ENCODE measurements at places on chromosomes 3 and 15. TPM values are rescaled to one million over a fixed set of nuclear protein-coding genes. Genes with fewer than 3 reads are reported as not detected.

- DNase-seq, result no peak
- H3K4me1 ChIP-seq, result no peaks in the 10 kb centered on the region
- H3K4me3 ChIP-seq, result no peak overlapping the region
Measured at GRCh38 chr3:29215948-29216347, 64.9 kb upstream of the RBMS3 start.

- H3K4me1 ChIP-seq, result peaks cover 9% of the 10 kb centered on the region
- H3K4me3 ChIP-seq, result no peak overlapping the region
- no peak overlapping the region for H3K27ac ChIP-seq
- no peaks in the 10 kb centered on the region for H3K36me3 ChIP-seq
- DNase-seq, result no peak
Measured at GRCh38 chr3:29555590-29555989, 274.7 kb downstream of the RBMS3 start.

DNA sequence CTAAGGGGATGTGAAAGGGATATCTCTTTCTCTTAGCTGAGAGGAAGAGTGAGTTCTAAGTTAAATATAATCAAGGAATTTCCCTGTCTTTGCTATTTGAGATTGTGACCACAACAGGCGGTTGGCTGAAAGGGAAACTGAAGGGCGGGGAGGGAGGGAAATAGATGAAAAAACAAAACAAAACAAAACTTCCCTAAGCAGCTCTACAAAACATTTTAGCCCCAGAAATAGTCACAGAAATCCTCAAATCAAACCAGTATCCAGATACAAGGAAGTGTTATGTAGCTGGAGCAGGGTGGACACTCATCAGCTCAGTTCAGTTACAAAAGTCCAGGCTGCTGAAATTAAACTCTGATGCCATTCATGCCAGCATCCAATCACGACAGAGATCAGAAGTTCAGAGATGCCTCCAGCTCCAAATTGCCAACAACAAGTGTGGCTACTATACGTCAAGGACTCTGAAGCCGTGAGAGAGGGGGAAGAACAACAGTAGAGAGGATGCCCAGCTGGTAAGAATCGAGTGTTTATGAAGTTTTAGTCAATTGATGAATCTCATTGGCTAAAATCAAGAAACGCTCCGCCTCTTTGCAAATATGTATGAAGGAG lies 319 bp upstream of the TP63 start:
- no peak overlapping the region for H3K27ac ChIP-seq
- no peaks in the 10 kb centered on the region for H3K27me3 ChIP-seq
- H3K4me1 ChIP-seq, result no peaks in the 10 kb centered on the region
- DNase-seq, result no peak

GRCh38 chr15:98720577-98721565 lies 72.5 kb downstream of the IGF1R start:
- DNase-seq, result no peak
- H3K27me3 ChIP-seq, result no peaks in the 10 kb centered on the region
- H3K4me1 ChIP-seq, result no peaks in the 10 kb centered on the region
- no peaks in the 10 kb centered on the region for H3K36me3 ChIP-seq
- H3K4me3 ChIP-seq, result no peak overlapping the region

GRCh38 chr3:48856469-48856868 lies 8.8 kb upstream of the PRKAR2A start:
- H3K36me3 ChIP-seq, result no peaks in the 10 kb centered on the region
- H3K4me3 ChIP-seq, result no peak overlapping the region
- no peak for DNase-seq
- H3K27ac ChIP-seq, result no peak overlapping the region
- no peaks in the 10 kb centered on the region for H3K4me1 ChIP-seq

DNA sequence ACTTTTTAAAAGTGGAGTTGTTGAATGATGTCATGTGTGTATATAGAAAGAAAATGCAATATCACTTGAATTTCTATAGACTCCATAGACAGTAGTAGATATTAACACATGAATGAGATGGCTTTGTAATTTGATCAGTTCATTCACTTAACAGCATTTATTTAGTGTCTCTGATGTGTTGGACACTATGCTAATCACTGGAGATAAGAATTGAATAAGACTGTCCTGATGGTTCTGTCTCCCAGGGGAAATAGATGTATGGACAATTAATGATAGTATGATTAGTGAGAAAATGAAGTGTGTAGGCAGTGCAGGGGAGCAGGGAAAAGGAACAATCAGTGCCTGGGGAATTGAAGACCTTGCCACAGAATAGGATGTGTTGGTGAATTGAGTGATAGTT lies 72.9 kb downstream of the RIOX2 start:
- no peak overlapping the region for H3K27ac ChIP-seq
- H3K4me1 ChIP-seq, result no peaks in the 10 kb centered on the region
- no peak overlapping the region for H3K4me3 ChIP-seq
- no peaks in the 10 kb centered on the region for H3K27me3 ChIP-seq
- no peaks in the 10 kb centered on the region for H3K36me3 ChIP-seq
- DNase-seq, result no peak

GRCh38 chr3:126887686-126888085 lies 95.2 kb upstream of the PLXNA1 start:
- H3K4me3 ChIP-seq, result no peak overlapping the region
- no peaks in the 10 kb centered on the region for H3K4me1 ChIP-seq
- H3K27ac ChIP-seq, result no peak overlapping the region
- no peaks in the 10 kb centered on the region for H3K27me3 ChIP-seq

DNA sequence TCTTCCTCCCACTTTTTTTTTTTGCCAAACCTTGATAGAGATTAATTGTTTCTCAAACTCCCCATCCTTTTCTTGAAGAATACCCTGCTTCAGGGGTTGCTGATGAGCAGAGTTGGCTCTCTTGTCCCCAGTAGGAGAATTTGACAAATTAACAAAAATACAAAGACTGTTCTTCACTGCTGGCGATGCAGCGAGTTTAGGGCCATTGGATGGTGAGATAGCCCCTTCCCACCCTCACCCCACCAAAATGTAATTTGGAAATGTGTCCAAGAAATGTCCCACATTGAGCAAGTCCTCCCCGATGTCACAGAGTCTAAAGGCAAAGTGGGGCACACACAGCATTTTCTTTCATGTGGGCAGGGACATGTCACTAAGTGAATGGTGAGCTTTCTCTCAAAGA lies 136.0 kb upstream of the RARB start:
- no peaks in the 10 kb centered on the region for H3K4me1 ChIP-seq
- no peak overlapping the region for H3K4me3 ChIP-seq
- H3K36me3 ChIP-seq, result no peaks in the 10 kb centered on the region

- H3K27ac ChIP-seq, result no peak overlapping the region
- no peak for DNase-seq
- H3K36me3 ChIP-seq, result no peaks in the 10 kb centered on the region
- H3K4me3 ChIP-seq, result no peak overlapping the region
- H3K4me1 ChIP-seq, result no peaks in the 10 kb centered on the region
Measured at GRCh38 chr3:173553635-173554280, 156.2 kb downstream of the NLGN1 start.

- H3K4me1 ChIP-seq, result no peaks in the 10 kb centered on the region
- no peaks in the 10 kb centered on the region for H3K36me3 ChIP-seq
- H3K4me3 ChIP-seq, result no peak overlapping the region
Measured at GRCh38 chr3:176992565-176992964, 204.7 kb downstream of the TBL1XR1 start.

DNA sequence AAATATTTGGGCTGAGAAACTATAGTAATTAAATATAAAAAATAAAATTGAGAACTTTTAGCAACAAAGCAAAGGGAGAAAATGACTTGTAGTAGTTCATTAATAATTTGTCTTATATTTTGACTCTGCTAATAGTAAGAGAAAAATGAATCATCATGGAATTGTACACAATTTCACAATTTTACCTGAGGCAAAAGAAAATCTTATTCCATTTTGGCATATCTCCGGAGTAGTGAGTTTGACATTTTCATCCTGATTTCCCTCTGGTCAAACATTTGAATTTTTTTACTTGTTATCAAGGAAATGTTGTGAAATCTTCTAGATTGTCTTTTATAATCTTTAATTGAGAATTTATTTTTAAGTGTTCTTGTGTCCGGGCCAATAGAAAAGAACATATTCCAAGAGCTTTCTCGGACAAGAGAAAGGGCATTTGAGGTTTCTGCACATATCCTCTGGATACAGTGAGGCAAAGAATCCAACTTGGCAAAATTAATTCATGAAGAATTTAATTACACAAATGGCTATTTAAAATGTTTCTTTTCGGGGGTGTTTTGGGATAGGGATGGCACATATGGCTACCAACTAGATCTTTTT lies 89.3 kb upstream of the IGSF10 start:
- H3K4me1 ChIP-seq, result no peaks in the 10 kb centered on the region
- H3K27ac ChIP-seq, result no peak overlapping the region
- H3K4me3 ChIP-seq, result no peak overlapping the region
- H3K27me3 ChIP-seq, result no peaks in the 10 kb centered on the region

- DNase-seq, result no peak
- H3K27ac ChIP-seq, result no peak overlapping the region
- no peak overlapping the region for H3K4me3 ChIP-seq
- H3K36me3 ChIP-seq, result no peaks in the 10 kb centered on the region
Measured at GRCh38 chr15:51022206-51022605, 72.5 kb downstream of the TNFAIP8L3 start.

DNA sequence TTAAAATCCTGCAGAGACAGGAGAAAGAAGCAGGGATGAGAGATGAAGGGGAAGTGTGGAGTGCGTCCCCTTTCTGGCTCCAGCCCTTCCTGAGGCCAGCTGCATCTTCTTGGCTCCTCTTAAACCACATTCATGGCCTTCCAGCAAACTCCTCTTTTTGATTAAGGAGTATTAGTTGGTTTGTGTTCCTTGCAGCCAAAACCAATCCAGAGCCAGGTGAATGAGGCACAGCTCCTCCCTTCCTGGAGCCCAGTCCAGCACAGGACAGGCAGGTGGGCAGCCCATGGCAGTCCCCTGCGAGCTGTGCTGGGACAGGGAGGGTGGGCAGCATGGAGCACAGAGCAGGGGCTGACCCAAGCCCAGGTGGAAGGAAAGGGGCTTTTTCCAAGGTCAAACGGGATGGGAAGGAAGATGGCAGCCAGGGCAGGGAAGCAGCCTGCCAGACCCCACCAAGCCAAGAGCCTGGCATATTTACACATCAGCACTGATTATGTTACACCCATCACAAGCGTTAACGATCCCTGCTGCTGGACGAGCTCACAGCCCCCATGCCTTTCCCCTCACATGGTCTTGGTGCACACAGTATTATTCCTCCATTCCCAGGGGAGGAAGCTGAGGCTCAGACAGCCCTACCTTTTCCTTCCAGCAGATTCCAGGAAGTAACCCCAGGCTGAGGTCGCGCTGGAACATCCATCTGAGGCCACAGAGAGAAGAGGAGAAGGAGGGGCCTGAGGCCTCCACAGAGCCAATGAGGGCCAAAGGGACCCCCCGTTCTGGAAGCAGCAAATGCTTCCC lies 175.6 kb downstream of the SMAD6 start:
- H3K4me1 ChIP-seq, result no peaks in the 10 kb centered on the region
- no peak overlapping the region for H3K27ac ChIP-seq
- no peak overlapping the region for H3K4me3 ChIP-seq
- no peak for DNase-seq

- H3K4me3 ChIP-seq, result no peak overlapping the region
- DNase-seq, result no peak
- peak overlapping the region; percentile 99 for H3K27ac ChIP-seq
- H3K27me3 ChIP-seq, result no peaks in the 10 kb centered on the region
- H3K4me1 ChIP-seq, result peaks cover 6% of the 10 kb centered on the region
- no peaks in the 10 kb centered on the region for H3K36me3 ChIP-seq
Measured at GRCh38 chr3:70985572-70985971, 598.0 kb downstream of the FOXP1 start.

GRCh38 chr15:36893276-36893675 lies 207.1 kb downstream of the MEIS2 start:
- H3K4me1 ChIP-seq, result no peaks in the 10 kb centered on the region
- DNase-seq, result no peak
- H3K36me3 ChIP-seq, result no peaks in the 10 kb centered on the region
- H3K27ac ChIP-seq, result no peak overlapping the region
- no peak overlapping the region for H3K4me3 ChIP-seq
- no peaks in the 10 kb centered on the region for H3K27me3 ChIP-seq

- no peak for DNase-seq
- no peaks in the 10 kb centered on the region for H3K4me1 ChIP-seq
- no peaks in the 10 kb centered on the region for H3K36me3 ChIP-seq
- no peak overlapping the region for H3K4me3 ChIP-seq
- no peaks in the 10 kb centered on the region for H3K27me3 ChIP-seq
- no peak overlapping the region for H3K27ac ChIP-seq
Measured at GRCh38 chr3:192655040-192655439, 72.3 kb downstream of the FGF12 start.

DNA sequence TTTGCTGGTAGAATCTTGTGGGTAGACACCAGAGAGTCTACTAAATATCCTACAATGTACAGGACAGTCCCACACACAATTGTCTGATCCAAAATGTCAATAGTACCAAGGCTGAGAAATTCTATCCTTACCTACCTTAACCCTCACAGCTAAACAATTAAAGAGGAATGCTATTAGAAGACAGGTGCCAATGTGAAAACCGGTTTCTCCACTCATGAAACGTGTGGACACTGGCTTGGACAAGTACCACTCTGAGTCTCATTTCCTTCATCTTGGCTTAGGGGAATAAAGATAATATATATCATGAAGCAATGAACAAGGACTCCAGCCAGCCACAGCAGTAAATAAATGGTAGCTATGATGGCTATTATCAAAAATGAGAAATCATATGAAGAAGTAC lies 90.2 kb downstream of the RFTN1 start:
- no peaks in the 10 kb centered on the region for H3K27me3 ChIP-seq
- H3K36me3 ChIP-seq, result no peaks in the 10 kb centered on the region
- no peak for DNase-seq
- H3K4me3 ChIP-seq, result no peak overlapping the region
- no peaks in the 10 kb centered on the region for H3K4me1 ChIP-seq

GRCh38 chr3:129226374-129226773 lies 23.0 kb upstream of the COPG1 start:
- H3K4me1 ChIP-seq, result peaks cover 5% of the 10 kb centered on the region
- no peaks in the 10 kb centered on the region for H3K27me3 ChIP-seq
- no peak overlapping the region for H3K4me3 ChIP-seq
- peak; percentile 76 for DNase-seq
- no peaks in the 10 kb centered on the region for H3K36me3 ChIP-seq

DNA sequence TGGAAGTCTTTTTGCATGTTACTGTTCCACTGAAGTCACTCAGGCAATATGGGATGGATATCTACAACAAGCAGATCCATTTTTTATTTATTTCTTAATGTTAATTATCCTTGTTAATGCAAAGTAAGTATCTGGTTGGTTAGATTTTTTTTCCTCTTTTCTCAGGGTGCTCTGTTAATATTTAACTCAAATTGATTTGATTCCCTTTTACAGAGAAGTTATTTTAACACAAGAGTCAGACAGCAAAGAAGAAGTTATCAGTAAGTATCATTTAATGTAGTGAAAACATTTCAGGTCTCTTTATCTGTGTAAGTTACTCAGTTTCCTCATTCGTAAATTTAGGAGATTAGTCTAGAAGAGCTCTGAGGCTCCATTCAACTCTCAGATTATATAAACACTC lies 34.3 kb downstream of the TBC1D23 start:
- no peak overlapping the region for H3K4me3 ChIP-seq
- no peak overlapping the region for H3K27ac ChIP-seq

GRCh38 chr15:71599418-71600151 lies 210.8 kb upstream of the NR2E3 start:
- H3K4me1 ChIP-seq, result no peaks in the 10 kb centered on the region
- H3K27ac ChIP-seq, result peak overlapping the region; percentile 67
- H3K4me3 ChIP-seq, result no peak overlapping the region

Gene SNX33
- 41.2 TPM for total RNA-seq

Gene ITIH4
- 8.5 TPM for total RNA-seq

Gene GOLGA6L7
- total RNA-seq, result not detected

Gene RPL14
- 364 TPM for total RNA-seq

Gene SCAMP2
- total RNA-seq, result 48.5 TPM

Gene TRPM1
- not detected for total RNA-seq

Gene ETV5
- 9.7 TPM for total RNA-seq

Gene CORO2B
- total RNA-seq, result 1.3 TPM

Gene WDR93
- total RNA-seq, result not detected

Gene DAZL
- not detected for total RNA-seq

Gene ADGRG7
- not detected for total RNA-seq

Gene XIRP1
- total RNA-seq, result not detected
